ENCODE measurements at places on chromosomes 11 and 22.

DNA sequence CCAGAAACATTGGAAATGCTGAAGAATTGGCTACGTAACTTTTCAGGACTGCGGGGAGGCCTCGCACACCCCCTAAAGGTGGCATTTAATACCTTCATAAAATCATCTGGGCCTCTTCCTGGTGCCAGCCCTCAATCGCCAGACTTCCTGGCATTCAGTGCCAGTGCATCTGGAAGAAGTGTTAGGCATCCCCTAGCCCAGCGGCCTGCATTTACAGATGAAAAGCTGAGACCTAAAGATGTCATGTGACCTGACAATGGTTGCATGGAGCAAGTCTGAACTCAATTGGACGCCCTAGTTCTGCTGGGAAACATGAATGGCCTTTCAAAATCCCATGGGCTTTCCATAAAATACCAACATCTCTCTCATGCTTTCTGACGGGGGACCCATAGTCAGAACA lies 81.0 kb upstream of the TMEM45B start:
- no peak for DNase-seq

- DNase-seq, result no peak
These were observed 9.6 kb downstream of the BTG4 start for GRCh38 chr11:111502611-111503010.

DNA sequence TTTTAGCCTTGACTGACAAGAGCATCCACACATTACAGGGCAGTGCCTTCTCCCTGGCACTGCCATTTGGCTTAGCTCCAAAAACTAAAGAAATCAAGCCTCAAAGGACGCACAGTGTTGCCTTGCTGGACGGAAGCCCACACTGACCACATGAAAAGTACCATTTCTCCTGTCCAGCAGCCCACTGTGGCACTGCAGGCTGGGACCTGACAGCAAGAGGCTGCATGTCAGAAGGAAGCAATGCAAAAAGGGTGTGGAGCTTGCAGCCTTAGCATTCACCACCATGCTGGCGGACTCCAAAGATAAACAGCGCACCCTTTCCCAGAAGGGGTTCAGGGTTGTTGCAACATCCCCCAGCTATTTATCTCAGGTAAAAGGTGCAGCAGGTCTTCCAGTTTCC lies 109.3 kb upstream of the BMAL1 start:
- DNase-seq, result no peak

GRCh38 chr11:25775603-25776002 lies 556.3 kb upstream of the ANO3 start:
- no peak for DNase-seq

- DNase-seq, result no peak
These were observed 10.8 kb downstream of the EHF start for GRCh38 chr11:34631737-34632104.

GRCh38 chr11:73201888-73202780 lies 15.9 kb upstream of the P2RY2 start:
- no peak for DNase-seq

GRCh38 chr22:37112084-37112728 lies 2.7 kb upstream of the TMPRSS6 start:
- no peak for DNase-seq

DNA sequence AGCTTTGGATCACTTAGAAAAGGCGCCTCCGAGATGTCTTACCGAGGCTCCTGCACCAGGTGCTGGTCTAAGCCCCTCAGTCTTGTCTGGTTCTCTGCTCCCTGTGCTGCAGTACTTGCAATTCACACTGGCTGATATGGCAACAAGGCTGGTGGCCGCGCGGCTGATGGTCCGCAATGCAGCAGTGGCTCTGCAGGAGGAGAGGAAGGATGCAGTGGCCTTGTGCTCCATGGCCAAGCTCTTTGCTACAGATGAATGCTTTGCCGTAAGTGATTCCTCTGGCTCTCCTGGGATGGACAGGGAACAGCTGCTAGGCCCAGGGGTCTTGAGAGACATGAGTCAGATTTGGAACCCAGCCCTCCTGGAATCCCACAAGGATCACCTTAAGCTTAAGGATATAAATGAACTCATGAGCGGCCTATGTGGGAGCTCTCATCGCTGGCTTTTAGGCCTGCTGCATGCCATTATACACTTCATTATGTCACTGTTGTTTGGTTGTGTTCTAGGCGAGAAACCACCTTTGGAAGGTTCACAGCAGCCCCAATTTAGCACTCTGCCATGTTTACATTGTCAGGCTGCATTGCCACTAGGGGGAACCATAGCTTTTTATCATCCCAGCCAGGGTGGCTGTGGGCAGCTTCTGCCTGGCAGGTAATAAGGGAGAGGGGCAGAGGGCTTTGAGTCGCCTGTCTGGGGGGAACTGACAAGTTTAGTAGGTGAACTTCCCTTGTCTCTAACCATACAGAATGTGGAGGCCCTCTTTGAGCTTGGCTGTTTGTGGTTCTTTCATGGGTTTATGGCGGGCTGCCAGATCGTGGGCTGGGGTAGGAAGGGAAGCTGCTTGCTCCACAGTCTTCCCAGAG lies 8.5 kb downstream of the ACAD8 start:
- no peak for DNase-seq

Measured in hypothalamus (tissue), 51 donors.